ENCODE measurements at places on chromosomes 6 and 20.
A peak's percentile ranks its signal among the peaks of the same experiment; 100 is the strongest.

- DNase-seq: peak; percentile 25
These were observed 4.9 kb downstream of the VGLL2 start for GRCh38 chr6:117270055-117270842.

GRCh38 chr6:133274813-133275212 is 33.7 kb downstream of the EYA4 start:
- no peak for DNase-seq

DNA sequence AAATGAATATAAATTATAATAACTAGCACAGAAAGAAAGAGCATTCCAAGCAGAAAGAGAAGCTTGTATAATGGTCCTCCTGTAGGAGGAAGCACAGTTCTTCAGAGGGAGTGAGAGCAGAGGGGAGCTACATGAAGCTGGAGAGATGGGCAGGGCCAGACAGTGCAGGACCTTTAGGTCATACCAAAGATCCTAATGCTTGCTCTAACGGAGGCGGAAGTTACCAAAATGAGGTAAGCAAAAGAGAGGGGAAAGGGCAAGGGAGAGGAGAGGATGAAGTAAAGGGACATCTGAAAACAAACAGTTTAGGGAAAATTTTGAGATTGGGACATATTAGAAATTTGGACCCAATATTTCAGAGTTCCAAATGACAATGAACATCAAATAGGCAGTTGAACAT is 50.2 kb downstream of the HBS1L start:
- DNase-seq: no peak

DNA sequence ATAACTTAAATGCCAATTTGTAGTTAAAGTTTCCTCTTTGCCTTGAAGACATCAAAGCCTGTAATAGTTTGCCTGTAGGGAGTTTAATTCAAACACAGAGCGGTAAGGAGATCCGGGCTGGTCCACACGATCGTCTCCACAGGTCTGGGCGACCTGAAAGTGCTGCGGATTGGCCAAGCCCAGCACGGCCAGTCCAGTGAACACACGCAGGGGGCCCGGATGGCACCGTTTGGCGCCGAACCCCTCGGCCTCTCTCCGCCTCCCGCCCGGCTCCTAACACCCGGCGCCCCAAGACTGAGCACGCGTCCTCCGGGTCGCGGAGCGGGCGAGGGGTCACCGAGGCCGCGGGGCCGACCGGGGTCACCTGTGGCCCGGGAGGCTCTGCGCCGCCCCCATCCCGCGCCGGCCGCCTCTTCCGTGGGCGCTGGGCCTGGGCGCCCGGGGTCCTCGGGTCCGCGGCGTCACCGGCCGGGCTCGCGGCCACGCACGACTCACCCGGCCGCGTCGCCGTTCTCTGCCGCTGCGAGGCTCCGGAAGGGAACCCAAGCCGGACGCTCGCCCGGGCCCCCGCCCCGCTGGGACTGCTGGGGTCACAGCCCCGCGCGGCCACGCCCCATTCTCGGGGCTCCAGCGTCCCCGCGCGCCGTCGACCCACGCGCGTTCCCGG is 481 bp downstream of the SERPINB6 start:
- DNase-seq: peak; percentile 64

DNA sequence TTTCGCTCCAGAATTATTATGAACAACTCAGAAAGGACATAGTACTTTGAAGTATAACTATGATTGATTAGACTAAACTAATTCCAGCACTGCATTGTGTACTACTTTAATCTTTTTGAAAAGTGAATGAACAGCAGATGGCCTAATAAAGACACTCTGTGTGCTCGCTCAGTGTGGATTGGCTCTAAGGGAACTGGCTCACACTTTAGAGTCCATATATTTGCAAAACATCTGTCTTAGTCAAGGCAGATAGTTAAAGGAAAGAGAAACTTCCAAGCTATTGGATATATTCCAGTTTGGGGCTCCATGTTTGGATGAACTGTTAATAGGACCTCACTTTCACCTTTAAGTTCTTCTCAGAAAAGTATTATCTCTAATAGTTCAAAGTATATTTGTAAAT is 218.9 kb downstream of the EYA4 start:
- no peak for DNase-seq

- no peak for DNase-seq
These were observed 155.2 kb upstream of the ESR1 start for GRCh38 chr6:151652325-151652724.

- DNase-seq: no peak
These were observed 39.7 kb downstream of the FRMD1 start for GRCh38 chr6:168039301-168039700.

- no peak for DNase-seq
These were observed 102.3 kb downstream of the SH3BGRL2 start for GRCh38 chr6:79733388-79733787.

DNA sequence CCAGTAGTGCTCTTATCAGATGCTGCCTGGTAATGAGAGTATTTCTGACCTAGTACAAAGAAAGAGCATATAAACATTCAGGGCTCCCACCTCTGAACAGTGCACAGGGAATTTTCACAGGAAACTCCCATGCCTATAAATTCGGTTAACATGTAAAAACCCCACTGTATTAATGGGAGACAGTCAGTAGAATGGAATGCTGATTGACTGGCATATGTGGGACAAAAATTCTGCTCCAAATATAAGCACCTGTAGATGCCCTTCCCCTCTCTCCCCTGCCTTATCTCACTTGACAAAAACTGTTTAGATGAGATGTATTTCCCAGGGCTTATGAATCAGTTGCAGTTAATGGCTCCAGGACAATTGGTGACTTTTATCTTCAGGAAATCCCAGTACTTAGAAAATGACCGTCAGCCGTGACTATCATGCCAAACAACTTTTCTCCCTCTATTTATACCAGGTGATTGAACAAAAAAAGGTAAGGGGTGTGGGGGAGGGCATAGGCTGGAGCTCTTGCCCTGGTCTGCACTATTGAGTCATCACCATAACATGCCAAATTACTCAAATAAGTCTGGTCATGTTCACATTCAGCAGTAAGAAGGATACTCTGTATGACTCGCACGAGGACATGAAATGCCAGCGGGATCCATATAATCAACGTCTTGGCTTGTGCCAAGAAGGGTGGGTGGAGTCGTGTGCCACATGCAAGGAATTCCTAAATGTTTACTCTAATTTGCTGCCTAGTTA is 176.4 kb upstream of the BMP2 start:
- DNase-seq: peak; percentile 40

DNA sequence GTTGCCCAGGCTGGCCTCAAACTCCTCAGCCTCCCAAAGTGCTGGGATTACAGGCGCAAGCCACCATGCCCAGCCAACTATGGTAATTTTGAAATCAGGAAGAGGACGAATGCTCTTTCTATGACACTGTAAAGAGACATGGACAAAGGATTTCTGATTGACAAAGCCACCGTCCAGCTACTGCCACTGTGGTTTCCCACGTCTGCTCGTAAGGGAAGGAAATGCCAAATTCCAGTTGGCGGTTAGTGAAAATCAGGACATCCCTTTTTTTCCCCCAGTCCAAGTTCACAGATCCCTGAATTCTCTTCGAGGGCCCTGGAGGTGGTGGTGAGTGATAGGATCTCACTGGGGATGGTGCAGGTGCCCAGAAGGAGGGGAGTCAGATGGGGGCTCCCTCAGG is 31.2 kb downstream of the SNAI1 start:
- no peak for DNase-seq

- no peak for DNase-seq
These were observed 4.5 kb downstream of the RIPK1 start for GRCh38 chr6:3072798-3073197.

DNA sequence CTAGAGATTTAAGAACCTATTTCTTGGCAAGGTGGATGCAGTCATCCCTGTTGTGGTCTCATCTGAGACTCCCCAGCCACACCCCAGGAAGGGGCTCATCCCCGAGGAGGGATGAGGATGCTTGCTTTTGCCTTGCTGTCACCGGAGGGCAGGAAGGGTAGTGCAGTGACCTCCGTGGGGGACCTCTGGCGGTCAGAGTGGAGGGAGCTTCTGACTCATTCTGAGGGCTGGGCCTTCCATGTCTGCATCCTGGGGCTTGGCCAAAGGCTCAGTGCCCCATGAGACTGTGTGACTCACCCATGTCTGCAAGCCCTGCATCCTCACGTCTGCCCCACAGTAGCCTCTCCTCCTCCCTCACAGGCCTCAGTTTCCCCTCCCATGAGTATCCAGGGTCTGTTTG is 38.7 kb downstream of the UQCC2 start:
- DNase-seq: peak; percentile 97

GRCh38 chr6:37059344-37060194 is 54.1 kb downstream of the FGD2 start:
- peak; percentile 97 for DNase-seq

- no peak for DNase-seq
These were observed 9.8 kb downstream of the MTG2 start for GRCh38 chr20:62192635-62193034.

Measured in EL (cell line).